Activated CD4-positive, alpha-beta T cell treated with anti-CD3 and anti-CD28 coated beads, Interleukin-2, Interleukin-6, amounts not matched to agents 100 ng/mL and 50 ng/mL, durations not matched to agents 16 hours and 8 hours (primary cell): ENCODE measurements at places on chromosomes 2 and 18.

DNA sequence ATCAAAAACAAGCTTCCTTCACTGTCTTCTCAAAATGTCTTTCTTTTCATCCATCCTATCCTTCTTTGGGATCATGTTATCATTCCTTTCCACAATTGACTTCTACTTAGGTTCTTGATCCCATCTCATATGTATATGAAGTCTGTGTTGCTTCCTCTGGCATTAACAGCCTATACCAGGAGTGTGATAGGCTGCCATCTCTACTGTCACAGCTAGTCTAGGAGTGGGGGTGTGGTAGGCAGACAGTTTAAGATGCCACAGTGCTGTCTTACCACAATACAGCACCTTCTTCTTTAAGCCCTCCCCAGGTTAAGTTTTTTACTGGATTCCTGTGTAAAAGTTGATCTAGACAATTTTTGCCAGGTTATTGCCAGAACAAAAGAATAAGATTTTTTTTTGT is 3.7 kb upstream of the HTR2B start:
- DNase-seq, result no peak

DNA sequence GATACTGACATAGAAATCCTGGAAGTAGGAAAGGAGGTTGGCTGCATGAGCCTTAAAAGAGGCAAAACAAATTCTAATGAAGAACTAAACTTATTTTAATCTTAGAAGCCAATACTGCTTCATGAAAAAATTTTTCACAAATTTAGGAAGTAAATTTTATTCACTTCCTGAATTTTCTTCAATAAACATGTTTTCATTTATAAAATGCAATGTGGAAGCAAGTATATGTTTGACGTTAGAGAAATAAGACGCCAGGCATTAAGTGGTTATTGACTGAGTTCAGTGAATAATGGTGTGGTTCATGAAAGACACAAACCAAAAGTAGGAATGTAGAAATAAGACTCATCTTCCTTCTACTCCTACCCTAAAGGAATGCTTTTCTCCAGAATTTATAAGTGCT is 136.4 kb downstream of the USP34 start:
- no peak for DNase-seq

DNA sequence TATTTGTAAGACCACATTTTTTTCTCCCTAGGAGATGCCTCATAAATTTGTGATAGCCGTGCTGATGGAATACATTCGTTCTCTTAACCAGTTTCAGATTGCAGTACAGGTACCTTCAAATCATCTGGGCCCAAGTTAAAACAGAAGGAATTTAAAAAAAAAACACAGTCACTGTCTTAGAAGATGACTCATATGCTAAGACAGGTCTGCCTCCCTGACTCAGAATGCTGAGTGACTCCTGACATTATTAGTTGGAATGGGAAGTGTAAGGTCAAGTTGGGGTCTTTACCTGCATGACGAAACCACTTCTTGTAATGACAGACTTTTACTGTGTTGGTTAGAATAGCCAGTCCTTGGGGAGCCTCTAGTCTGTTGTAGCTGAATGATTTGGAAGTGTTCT is 26.3 kb downstream of the RMC1 start:
- peak; percentile 49 for DNase-seq

DNA sequence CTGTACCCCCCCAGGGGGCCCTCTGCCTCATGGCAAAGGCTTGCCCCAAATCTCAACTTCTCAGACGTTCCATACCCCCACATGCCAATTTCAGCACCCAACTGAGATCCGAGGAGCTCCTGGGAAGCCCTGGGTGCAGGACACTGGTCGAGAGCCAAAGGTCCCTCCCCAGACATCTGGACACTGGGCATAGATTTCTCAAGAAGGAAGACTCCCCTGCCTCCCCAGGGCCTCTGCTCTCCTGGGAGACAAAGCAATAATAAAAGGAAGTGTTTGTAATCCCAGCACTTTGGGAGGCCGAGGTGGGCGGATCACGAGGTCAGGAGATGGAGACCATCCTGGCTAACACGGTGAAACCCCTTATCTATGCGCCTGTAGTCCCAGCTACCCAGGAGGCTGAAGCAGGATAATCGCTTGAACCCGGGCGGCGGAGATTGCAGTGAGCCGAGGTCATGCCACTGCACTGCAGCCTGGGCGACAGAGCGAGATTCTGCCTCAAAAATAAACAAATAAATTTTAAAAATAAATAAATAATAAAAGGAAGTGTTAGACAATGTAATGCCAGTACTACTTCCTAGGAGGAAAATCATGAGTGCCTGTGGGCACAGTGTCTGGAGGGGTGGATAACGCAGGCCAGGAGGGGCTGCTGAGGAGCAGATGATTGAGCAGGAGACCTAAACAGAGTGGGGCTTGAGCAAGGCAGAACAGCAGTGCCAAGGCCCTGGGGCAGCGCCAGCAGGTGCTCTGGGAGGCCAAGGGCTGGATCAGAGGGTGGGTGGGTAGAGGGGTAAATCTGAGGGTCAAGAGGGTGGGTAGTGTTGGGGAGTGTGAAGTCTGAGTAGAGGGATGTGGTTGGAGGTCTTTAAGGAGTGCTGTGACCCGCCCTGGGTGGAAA is 4.0 kb downstream of the ALPP start:
- no peak for DNase-seq

GRCh38 chr2:127479219-127479825 is 47.0 kb downstream of the IWS1 start:
- DNase-seq, result peak; percentile 43

DNA sequence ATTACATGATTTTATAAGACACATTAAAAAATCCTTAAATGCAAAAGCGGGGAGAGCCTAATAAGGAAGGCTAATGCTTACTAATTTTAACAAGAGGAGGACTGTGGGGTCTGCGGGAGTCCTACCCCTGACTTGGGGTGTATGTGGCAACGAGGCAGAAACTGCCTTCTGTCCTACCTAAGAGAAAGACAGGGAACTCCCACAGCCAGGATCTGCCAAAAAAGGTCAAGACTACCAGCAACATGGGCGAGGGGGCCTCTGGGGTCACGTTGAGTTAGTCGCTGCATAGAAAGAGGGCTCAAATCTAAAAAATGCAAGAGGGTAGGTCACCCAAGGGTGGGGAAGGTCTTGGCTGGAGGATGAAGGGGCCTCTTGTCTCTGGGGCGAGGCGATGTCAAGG is 529 bp upstream of the AMER3 start:
- DNase-seq, result no peak

- no peak for DNase-seq
Measured at GRCh38 chr2:215299337-215299859, 12.5 kb upstream of the ATIC start.

- no peak for DNase-seq
Measured at GRCh38 chr2:198973785-198974184, 484.0 kb downstream of the SATB2 start.

DNA sequence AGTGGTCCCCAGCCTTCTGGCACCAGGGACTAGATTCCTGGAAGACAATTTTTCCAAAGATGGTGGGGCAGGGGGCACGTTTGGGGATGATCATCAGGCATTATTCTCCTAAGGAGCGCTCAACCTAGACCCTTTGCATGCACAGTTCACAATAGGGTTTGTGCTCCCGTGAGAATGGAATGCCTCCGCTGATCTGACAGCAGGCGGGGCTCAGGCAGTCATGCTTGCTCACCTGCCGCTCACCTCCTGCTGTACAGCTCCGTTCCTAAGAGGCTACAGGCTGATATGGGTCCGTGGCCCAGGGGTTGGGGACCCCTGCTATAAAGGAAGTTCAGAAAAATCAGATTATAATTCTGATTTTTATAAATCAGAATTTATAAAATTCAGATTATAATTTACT is 22.3 kb upstream of the TYMS start:
- DNase-seq, result no peak

DNA sequence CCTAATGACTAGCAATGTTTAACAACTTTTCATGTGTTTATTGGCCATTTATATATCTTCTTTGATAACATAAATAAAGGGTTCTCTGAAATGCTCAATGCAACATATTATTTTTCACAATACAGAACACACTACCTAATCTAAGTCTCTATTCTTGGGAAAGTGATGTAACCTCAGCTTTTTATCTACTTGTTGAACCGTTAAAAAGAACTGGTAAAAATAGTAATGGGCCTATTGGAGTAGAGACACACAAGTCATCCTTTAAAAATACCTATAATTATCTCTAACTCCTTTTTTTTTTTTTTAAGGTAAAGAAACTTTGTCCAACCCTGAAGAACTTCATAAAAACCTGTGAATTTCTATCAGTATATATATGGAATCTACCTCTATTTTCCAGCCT is 1067.7 kb upstream of the CELF4 start:
- DNase-seq, result no peak

DNA sequence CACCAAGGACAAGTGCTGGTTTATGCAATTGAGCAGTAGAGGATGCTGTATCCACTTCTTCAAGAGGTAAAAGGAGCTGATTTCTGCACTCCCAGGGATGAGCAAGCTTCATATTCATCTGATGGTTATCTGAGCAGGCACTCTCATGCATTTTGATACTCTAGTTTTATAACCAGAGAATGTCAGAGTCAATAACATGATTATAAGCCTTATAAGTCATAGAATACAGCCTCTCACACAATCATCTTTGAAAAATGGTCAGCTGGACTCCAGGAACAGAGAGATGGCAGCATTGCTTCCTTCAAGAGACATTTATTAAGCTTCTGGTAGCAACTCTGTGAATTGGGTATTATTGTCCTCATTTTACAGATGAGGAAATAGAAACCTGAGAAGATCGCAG is 167.1 kb downstream of the SLC8A1 start:
- DNase-seq, result no peak

- DNase-seq, result no peak
Measured at GRCh38 chr2:200041639-200042038, 86.3 kb downstream of the MAIP1 start.

- DNase-seq, result no peak
Measured at GRCh38 chr2:136297312-136297711, 179.4 kb upstream of the CXCR4 start.

- DNase-seq, result no peak
Measured at GRCh38 chr2:31196622-31197021, 20.7 kb downstream of the CAPN14 start.

GRCh38 chr18:79071037-79071436 is 1.8 kb downstream of the ATP9B start:
- peak; percentile 42 for DNase-seq

- DNase-seq, result no peak
Measured at GRCh38 chr2:239818086-239818485, 207.1 kb downstream of the NDUFA10 start.

GRCh38 chr2:48026865-48027264 is 120.6 kb upstream of the FBXO11 start:
- DNase-seq, result no peak

DNA sequence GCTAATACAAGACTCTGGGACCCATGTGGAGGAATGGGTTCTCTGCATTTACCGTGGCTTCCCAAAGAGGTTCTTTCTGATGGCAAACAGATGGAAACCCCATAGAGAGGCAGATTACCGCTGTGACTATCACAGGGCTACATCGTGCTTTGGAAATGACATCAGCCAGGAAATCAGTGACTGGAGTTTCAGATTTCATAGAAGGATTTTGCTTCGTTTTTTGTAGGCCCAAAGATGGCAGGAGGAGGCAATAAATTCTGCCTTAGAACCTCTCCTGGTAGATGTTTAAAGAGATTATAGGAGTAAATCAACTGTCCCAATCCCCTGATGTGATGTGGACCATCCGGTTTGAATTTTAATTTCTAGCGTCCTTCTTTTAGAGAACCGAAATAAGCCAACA is 214.1 kb downstream of the AGPS start:
- peak; percentile 6 for DNase-seq

DNA sequence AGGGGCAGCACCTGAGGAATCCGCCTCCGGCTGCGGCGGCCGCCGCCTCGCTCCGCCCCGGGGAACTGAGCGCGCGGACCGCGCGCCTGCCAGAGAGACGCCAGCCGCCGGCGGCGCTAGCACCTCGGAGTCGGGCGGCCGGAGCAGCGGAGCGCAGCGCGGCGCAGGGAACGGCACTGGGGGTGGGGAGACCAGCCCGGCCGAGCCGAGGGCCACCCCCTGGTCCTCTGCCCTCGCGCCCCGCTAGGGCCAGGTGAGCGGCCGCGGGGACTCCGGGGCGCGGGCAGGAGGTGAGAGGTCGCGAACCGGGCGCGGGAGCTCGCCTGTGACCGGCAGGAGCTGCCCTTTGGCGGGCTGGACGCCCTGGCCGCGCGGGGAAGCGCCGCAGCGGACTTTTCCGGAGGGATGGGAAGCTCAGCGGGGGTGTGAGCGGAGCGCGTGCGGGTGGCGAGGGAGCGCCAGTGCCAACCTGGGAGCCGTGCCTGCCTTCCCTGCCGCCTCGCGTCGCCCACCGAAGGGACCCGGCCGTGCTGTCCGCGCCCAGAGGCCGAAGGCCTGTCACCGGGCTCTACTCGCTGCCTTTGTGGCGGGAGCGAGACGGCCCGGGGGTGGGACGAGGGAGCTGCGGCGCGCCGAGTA is at the start of gene GREB1L:
GREB1L (plus strand) TSS at position 92 of the 639 bp plus-strand sequence. CDS start 141,287 bp downstream, outside the sequence.
- peak; percentile 54 for DNase-seq

DNA sequence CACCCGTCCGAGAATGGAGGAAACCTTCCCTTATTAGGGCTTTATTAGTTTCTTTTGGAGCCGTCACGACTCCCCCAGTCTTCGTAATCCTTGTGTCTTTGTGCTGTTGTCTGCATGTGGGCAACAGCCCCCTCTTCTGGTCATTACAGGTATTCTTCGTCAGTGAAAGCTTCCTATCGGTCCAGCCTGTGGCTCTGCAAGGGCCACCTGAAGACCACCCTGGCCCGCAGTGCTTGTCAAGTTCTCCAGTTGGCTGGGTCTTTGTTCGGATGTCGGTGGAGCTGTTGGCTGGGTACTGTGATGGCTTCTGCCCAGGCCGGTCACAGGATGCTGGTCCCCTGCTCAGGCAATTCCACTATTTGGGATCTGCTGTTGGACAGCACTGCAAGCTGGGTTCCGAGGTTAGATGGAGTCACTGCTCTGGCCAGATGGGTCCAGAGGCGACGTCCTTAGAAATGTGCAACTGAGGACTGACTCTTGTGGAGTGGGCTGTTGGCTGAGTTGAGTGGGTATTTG is 19.2 kb downstream of the E2F6 start:
- peak; percentile 56 for DNase-seq

GRCh38 chr18:56252456-56252855 is 385.9 kb downstream of the TXNL1 start:
- DNase-seq, result no peak

- no peak for DNase-seq
Measured at GRCh38 chr2:207229161-207229560, 63.4 kb upstream of the KLF7 start.

- no peak for DNase-seq
Measured at GRCh38 chr2:207629553-207629952, 4.4 kb upstream of the METTL21A start.

GRCh38 chr2:212864186-212864585 is 287.2 kb downstream of the IKZF2 start:
- DNase-seq, result no peak

GRCh38 chr2:25936889-25937545 is 45.3 kb downstream of the KIF3C start:
- DNase-seq, result no peak

GRCh38 chr2:159381574-159381973 is 95.1 kb upstream of the WDSUB1 start:
- DNase-seq, result no peak

DNA sequence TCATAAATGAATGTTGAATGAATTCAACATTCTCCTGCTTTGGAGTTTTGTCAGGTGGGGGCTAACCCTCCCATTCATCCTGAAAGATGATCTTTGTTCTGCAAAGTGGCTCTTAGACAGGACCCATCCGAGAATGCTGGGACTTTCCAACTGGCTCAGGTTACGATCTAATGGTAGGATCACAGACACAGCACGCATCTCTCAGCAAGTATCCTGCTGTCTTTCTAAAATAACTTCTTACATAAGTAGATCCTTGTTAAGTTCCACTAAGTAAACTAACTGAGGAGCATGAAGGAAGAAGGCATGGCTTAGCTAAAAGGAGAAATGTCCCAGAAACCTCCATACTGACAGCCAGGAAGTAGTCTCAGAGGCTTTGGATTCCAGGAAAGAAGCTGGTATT is 23.7 kb downstream of the CYP27A1 start:
- no peak for DNase-seq
